ENCODE measurements at places on chromosomes 13 and 19.

DNA sequence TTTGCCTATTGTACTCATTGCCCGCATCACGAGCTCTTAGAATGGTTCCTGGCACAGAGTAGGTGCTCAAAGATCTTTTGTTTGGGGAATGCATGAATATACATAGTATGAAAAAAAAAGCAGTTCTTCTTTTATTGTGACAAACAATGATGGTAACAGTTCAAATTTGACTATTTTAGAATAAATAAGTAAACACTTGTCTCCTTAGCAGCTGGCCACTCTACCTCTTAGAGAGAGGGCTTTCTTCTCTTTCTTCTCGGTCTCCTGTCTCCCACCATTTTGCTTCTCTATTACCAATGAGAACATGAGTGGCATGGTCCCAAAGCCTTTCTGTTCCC is 639 bp upstream of the SLAIN1 start:
- no peak for DNase-seq

DNA sequence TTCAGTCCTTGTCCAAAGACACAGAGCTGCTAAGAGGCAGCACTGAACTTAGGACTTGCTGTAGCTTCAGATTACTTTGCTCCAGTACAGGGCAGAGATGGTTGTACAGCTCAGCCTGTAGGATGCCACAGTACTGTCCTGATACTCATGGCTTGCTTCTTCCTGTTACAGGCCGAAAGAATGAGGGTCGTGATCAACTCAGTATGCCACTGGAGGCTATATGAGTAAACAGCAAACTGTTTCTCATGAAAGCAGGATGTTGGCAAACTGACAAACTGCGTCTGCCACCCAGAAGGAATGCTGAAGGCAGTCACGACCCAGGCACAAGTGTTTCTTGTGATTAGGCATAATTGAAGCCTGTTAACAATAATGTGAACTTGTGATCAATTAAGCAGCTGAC is 2.8 kb downstream of the ZNF749 start:
- DNase-seq: no peak

- no peak for DNase-seq
These were observed 8.7 kb upstream of the KLK12 start for GRCh38 chr19:51043497-51043896.

- no peak for DNase-seq
These were observed 93.2 kb downstream of the STK24 start for GRCh38 chr13:98483601-98484288.

DNA sequence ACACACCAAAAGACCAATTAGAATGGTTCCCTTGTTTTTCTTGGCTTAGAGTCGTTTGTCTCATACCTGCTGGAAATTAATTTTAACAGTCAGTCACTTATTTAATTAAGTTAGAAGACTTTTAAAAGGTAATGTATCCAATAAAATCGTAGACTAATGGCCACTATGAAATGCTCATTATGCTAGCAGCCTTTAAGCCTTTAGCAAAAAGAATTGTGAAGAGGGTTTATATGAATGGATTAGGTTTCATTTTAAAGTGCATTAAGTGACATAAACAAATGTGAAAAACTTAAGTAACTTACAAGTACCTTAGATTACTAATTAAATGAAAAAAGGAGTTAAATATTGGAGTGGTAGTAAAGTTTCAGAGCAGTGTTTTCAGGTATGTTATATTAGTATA is 139.6 kb downstream of the RXFP2 start:
- peak; percentile 26 for DNase-seq

DNA sequence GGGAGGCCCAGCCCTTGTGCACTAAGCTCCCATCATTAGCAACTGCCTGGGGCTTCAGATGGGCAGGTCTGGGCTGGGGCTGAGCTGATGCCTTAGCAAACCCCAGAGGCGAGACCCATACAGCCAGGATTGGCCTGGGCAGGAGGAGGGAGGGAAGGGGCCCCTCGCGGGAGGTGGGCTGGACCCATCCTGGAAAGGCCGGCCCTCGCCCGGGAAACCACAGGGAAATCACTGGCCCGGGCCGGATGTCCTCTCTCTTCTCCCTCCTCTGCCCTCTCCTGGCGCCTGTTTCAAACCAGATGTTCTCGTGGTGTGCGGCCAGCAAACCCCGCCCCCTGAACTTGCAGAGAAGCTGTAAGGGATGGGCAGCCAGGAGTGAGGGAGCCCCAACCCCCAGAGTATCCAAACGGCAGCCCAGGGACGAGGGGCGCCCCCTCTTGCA is 43.1 kb downstream of the TMEM255B start:
- peak; percentile 29 for DNase-seq

DNA sequence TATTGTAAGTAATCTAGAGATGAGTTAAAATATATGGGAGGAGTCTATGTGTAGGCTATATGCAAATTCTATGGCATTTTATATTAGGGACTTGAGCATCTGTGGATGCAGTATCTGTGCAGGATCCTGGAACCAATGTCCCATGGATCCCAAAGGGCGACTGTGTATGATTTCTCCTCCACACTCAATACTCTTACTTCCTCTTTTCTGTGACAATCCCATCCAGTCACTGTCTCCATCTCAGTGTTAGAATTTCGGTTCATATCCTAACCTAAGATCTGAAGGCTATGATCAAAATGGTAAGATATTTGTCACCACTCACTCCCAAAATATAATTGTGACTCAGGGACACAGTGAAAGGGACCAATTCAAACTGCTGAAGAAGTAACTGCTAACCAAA is 15.1 kb upstream of the ZNF599 start:
- no peak for DNase-seq

GRCh38 chr13:70087247-70087646 is 20.4 kb upstream of the ATXN8OS start:
- DNase-seq: peak; percentile 21

DNA sequence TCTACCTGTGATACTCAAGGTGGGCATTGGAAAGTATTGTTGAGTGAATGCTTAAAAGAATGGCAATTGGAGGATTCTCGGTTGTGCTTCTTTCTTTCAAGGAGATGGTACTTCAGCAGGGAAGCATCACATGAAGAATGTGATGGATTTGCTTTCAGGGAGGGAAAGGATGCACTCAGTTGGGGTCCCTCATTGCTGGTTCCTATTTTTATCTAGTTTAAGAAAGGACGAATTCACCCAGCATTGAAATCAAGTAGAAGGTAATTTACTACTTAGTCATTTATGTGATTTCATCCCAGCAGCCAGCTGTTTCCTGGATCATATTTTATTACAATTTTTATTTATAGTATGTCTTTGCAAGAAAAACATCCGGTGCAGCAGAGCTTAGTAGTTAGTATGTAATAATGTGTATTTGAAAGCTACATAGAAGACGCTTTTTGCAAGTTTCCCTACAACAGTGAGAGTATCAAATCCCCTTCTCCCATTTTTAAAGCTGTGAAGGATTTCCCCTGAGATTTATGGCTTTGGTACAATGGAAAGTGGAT is 417.9 kb downstream of the GPC5 start:
- DNase-seq: no peak

DNA sequence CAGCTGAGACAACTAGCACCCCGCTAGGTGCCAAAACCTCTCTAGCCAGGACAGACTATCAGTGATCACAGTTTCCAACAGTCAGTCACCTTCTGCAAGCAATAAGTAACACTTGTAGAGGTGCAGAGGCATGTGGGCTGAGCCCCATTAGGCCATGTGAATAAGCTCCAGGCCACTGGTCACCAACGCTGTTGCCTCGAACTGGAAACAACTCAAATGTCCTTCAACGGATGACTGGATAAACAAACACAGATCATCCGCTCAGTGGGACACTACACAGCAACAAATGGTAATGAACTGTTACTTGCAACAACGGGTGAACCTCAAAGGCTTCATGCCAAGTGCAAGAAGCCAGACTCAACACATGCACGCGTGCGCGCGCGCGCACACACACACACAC is 27.5 kb upstream of the TMEM160 start:
- DNase-seq: no peak

DNA sequence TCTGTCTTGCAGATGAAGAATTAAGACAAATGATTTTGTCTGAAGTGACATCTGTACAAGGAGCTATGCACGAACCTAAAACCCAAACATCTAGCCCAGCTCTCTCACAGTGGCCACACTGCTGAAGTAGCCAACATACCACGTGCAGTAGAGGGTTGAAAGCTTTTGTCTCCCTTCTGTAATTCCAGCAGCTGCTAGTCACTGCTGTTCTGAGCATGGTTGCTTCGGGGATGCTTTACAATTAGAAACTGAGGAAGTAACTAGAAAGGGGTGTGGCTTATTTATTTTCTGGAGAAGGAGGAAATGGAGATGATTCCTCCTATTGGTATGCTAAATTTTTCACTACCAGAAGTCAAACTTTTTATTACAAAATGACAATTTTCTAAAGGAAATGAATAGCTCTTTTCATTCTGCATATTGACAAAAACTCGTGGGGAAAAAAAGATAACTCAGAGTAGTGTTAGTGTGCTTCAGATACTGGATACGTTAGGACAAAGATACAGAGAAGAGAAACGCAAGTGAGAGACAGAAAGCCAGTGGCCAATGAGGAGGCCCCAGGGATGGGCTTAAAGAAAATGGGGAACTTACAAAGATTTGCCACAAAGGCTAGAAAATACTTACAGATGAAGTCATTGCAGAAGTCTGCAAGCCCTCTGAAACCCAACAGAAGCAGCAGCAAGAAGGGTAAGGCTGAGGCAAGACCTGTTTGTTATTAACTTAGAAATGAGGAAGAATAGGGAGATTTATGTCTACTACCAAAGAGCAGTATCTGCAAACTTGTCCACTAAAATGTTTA is 192.7 kb upstream of the MIR17HG start:
- DNase-seq: no peak

GRCh38 chr13:28534210-28534609 is 39.3 kb upstream of the FLT1 start:
- DNase-seq: no peak

GRCh38 chr13:77479326-77479725 is 56.2 kb upstream of the SCEL start:
- DNase-seq: no peak

GRCh38 chr19:38729653-38730469 is 14.4 kb downstream of the CAPN12 start:
- peak; percentile 90 for DNase-seq

- no peak for DNase-seq
These were observed 949.7 kb upstream of the SLITRK1 start for GRCh38 chr13:84831666-84832657.

DNA sequence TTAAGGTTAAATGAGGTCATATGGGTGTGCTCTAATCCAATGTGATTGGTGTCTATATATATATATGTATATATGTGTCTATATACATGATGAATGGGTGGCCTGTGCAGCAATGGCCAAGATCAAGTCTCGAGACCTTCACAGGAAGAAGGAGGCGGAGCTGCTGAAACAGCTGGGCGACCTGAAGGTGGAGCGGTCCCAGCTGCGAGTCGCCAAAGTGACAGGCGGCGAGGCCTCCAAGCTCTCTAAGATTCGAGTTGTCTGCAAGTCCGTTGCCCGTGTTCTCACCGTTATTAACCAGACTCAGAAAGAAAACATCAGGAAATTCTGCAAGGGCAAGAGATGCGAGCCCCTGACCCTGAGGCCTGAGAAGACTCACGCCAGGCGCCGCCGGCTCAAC is 109.8 kb downstream of the EFNB2 start:
- no peak for DNase-seq
